ENCODE measurements at places on chromosomes 5 and 9. TPM values are rescaled to one million over a fixed set of nuclear protein-coding genes. Genes with fewer than 3 reads are reported as not detected.

- DNase-seq = no peak
Measured at GRCh38 chr9:89218040-89218928, 39.7 kb upstream of the SHC3 start.

GRCh38 chr9:4225291-4226028 is 74.4 kb downstream of the GLIS3 start:
- DNase-seq = no peak

- DNase-seq = no peak
Measured at GRCh38 chr5:68547622-68548021, 332.1 kb downstream of the PIK3R1 start.

Gene IFNA8
- total RNA-seq = not detected

Gene FYB1
- total RNA-seq = 4.0 TPM

Gene TRUB2
- 14.6 TPM for total RNA-seq

Gene TRIM36
- total RNA-seq = 37.3 TPM

Gene HTR1A
- total RNA-seq = 1.2 TPM
